ENCODE measurements at places on chromosomes 16 and 17.

GRCh38 chr16:1810106-1810505 lies 16.5 kb downstream of the HAGH start:
- DNase-seq: no peak

GRCh38 chr17:17027442-17028058 lies 14.7 kb upstream of the MPRIP start:
- no peak for DNase-seq

- DNase-seq: no peak
These were observed 201.0 kb upstream of the WSCD1 start for GRCh38 chr17:5869041-5869745.

DNA sequence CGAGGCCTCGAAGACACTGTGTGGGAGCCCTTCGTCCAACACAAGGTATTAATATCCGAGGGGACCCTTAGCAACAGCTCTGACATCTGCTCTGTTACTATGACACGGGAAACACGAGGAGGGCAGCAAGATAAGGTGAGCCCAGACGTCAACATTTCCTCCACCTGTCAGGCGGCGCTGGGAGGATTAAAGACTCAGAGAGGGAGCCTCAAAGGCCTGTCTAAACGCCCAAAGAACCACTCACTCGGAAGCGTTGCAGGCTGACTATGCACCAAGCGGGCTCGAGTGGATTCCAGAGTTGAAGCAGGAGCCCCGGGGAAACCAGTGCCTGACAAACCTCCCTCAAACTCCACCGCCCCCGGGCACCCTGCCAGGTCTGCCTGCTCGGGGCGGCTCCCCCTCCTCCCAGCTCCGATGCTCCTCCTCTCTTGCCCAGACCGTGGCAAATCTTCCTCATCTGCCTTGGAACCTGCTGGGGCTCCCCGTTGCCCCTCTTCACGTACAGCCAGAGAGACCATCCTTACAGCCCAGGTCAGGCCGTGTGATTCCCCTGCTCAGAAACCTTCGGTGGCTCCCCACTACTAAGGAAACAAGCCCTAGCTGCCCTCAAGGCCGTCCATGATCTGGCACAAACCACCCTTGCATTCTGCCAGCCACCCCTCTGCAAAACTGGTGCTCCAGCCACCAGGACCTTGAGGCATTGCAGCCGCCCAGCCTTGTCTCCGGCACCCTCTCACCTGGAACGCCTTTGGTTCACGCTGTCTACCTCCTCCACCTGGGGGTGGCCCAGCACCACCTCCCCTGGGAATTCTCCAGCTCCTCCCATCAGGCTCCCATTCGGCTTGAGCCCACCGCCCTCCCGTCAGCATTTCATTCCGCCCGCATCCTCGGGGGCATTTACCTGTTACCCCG lies 16.2 kb downstream of the RPH3AL start:
- no peak for DNase-seq

Measured in fibroblast of pulmonary artery (primary cell).